ENCODE measurements at places on chromosomes 3 and 15.
A peak's percentile ranks its signal among the peaks of the same experiment; 100 is the strongest.

GRCh38 chr3:24829629-24830229 lies 335.1 kb upstream of the THRB start:
- no peak for DNase-seq

GRCh38 chr15:62534996-62535395 lies 369.9 kb upstream of the C2CD4B start:
- no peak for DNase-seq

DNA sequence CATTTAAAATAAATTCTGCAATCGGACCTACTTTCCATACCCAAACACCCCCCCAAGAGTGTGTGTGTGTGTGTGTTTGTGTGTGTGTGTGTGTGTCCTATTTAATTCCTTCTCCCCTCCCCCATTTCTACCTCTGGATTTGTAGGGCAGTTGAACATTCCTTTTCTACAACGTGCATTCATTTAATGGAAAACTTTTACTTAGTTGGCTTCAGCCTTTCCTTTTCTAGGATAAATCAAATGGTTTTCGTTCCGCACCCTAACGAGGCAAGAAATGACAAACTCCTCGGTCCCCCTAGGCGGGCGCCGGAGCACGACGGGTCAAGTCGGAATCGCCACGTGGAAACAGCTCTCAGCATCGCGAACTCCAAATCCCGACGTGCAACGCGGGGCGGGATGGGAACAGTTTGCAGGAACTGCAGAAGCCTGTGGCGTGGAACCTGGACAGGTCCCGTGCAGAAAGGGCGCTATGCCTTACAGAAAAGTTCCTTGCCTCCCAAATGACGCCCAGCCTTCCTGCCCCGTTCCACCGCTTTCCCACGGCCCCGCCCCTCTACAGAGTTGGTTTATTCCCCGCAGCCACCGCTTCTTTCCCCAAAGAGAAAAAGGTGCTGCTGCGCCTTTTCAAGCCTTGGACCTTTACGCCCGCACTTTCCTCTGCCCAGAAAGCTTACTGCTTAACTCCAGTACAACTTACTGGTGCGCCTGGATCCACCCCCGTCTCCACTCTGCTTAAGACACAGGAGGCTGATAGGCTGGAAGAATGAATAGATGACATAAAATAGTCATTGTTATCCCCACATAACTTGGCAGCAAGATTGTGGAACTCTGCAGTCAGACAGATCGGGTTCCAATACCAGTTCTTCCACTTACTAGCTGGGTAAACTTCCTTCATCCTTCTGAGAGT lies 1.1 kb upstream of the EIF2B5 start:
- peak; percentile 85 for DNase-seq

GRCh38 chr3:110343376-110343775 lies 728.2 kb upstream of the NECTIN3 start:
- no peak for DNase-seq

DNA sequence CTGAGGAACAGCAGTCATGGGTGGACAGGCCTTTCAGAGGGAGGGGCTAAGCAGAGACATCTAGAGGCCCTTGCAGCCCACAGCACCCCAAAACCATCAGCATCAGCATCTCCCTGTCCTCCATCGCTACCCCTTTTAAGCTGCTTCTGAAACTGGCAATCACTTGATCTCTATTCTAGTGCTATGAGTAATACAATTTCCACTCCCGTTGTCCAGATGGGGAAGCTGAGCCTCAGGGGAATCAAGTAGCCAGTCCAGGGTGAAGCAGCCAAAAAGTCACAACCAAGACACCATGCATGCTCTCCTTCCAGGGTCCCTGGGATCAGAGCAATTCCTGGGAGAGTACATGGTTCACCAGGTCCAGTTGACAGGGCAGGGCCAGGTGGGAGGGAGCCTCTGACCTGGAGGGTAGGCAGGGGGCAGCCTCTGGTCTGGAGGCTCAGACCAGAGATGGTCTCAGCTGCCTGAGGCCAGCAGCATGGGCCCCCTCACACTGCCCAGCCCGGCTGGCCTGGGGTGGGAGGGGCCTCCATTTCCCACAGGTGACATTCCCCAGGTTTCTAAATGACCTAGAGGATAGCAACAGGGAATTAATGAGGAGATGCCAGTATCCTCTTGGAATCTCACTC lies 30.0 kb downstream of the KLHL25 start:
- no peak for DNase-seq

All from adrenal gland (tissue), 19 donors.